ENCODE measurements at places on chromosomes 12 and 14.

- DNase-seq, result no peak
Observed at GRCh38 chr12:119678459-119678858, 10.5 kb downstream of the PRKAB1 start.

DNA sequence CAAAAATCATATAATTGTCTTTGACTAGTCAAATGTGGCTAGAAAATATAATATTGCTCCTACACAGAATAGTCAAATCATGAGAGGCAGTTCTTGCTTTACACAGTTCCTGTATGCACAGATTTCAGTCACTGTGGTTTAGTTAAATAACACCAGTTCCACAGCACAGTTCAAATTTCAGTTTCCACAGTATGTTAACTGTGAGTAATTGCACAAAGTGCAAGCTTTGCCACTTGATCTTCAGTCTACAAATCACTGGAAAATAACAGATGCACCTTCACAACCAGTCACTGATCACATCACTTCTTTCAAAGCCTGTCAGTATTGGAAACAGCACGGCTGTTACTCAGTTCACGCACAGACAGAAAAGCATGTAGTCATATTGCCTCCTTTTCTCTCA, 38.7 kb downstream of the KCNH5 start:
- no peak for DNase-seq

- DNase-seq, result no peak
Observed at GRCh38 chr14:31895206-31895605, 181.9 kb upstream of the ARHGAP5 start.

DNA sequence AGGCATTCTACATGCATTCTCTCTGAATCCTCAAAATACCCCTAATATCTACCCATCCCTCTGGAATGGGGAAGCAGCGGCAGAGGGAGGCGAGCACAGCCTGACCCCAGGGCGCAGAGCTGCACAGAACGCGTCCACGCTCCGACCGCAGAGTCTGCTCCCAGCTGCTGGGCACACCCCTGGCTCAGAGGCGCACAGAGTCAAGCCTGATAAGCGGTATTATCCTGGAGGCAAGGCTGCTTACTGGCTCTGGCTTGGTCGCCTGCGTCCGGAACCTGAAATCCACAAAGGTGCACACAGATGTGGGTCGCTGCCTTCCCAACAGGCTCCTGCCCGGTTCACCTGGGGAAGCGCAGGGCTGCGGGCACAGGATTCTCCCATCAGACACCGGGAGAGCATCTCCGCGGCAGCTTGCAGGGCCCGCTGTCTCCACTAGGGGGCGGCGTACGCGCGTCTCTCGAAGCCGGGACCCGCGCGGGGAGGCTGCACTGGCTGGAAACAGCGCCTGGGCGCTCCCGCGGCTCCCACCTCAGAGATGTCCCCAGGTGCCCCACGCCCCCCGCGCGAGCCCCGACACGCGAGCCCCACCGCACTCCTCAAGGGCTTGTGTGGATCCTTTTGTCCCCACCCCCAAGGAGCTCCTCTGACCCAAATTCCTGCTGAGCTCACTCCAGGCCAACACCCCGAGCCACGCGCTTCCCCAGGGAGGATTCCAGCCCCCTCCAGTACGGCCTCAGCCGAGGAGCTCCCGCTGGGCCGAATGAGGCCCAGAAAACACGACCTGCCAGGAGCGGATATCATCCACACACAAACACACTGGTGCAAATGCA, 120.1 kb upstream of the FZD10 start:
- DNase-seq, result no peak

DNA sequence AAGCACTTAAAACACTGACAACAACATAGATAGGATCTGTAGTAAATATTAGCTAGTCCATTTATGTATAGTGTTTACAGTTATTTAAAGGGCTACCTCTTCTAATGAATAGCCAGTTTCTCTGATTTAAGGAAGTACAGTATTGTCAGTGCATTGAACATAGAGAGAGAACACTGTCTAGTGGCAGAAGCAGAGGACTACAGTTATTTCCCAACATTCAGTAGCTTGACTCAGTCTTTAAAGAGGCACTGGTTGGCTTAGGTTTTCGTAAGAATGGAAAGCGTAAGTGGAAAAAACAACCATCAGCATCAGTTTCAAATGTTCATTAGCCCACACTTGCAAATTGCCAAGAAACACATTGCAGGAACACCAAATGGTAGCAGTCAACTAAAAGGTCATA, 125.0 kb upstream of the HMGA2 start:
- no peak for DNase-seq

DNA sequence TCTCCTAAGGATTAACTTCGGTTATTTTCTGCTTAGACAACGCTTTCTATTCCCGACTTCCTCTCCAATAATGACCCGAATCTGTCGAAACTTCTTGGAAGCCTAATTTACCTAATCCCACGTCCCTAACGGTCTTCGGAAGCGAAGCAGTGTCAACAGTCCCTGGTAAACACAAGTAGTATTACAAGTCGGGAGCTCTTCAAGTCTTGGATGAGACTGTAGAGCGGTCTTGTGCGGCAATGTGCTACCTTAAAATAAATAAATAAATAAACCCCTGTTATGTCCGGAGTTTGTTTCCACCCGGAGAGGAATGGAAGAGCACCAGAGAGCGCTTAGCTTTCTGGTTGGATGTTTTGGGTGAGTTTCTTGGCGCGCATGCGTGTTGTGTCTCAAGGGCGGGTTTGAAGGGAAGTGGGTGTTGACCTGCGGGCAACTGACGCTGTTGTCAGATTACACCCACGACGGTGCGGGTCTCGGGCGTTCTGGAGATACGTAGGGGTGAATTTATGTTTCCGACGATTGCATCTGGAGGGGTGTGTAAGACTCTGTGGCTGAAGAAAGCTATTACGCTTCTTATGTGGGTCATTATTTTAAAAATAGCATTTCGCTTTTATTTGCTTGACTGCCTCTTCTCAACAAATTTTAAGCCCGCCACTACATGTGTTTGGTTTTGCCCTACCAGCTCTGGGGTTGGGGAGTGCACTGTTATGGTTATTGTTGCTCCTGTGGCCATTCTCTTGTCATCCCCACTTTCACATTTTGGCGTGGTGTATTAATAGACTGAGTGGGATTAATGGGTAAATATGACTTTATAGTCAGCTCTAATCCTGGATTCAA, at the start of the genes KIAA0586 and TIMM9:
KIAA0586 (plus strand) TSS at position 439 of the 837 bp plus-strand sequence. CDS start 546 bp downstream, outside the sequence.
TIMM9 (minus strand) TSS at position 251 of the 837 bp plus-strand sequence. CDS start 15,586 bp downstream, outside the sequence.
- peak; percentile 99 for DNase-seq

- no peak for DNase-seq
Observed at GRCh38 chr14:73393375-73393774, 65.0 kb downstream of the NUMB start.

All from hematopoietic multipotent progenitor cell treated with erythropoietin and hydrocortisone succinate and interleukin-3 and kit ligand, for 17 days (in vitro differentiated cells).